ENCODE measurements at places on chromosomes 4 and X. TPM values are rescaled to one million over a fixed set of nuclear protein-coding genes. Genes with fewer than 3 reads are reported as not detected.

Gene LRPAP1
- total RNA-seq = 109 TPM

Gene CLDN34
- not detected for total RNA-seq

Gene CNKSR2
- 33.0 TPM for total RNA-seq

Gene IRF2
- total RNA-seq = 6.5 TPM

Gene CTAG1A
- total RNA-seq = not detected

Gene LIMCH1
- total RNA-seq = 128 TPM

Gene AKAP14
- not detected for total RNA-seq

Gene XAGE2
- total RNA-seq = not detected

Gene UTP14A
- 43.6 TPM for total RNA-seq

Gene CPZ
- 47.1 TPM for total RNA-seq

Gene AIMP1
- 32.6 TPM for total RNA-seq

Gene SRPX
- 8.3 TPM for total RNA-seq

Gene TMEM144
- total RNA-seq = 0.22 TPM

Gene GRPR
- total RNA-seq = 0.25 TPM

Gene RASL11B
- total RNA-seq = 21.2 TPM

Gene KCND1
- 0.08 TPM for total RNA-seq

Gene GUCY1B1
- total RNA-seq = 3.2 TPM

Gene AR
- 14.2 TPM for total RNA-seq

Gene PAGE5
- total RNA-seq = not detected

Gene FAM53A
- total RNA-seq = 0.51 TPM

Gene MTNR1A
- total RNA-seq = not detected

Gene SLC10A7
- total RNA-seq = 18.8 TPM

Gene PGAM4
- total RNA-seq = not detected

Gene LEF1
- total RNA-seq = 84.4 TPM

Gene FRG2
- total RNA-seq = 0.66 TPM

Gene RHOXF2
- total RNA-seq = not detected

Gene GDI1
- 66.8 TPM for total RNA-seq

Gene SLC2A9
- total RNA-seq = not detected

Gene ANXA10
- total RNA-seq = 0.12 TPM

Gene RAI2
- not detected for total RNA-seq

Gene DKK2
- total RNA-seq = 0.18 TPM

Gene ARAF
- total RNA-seq = 20.5 TPM

Gene SASH3
- 0.05 TPM for total RNA-seq

Gene GCNA
- 0.48 TPM for total RNA-seq

Gene SFRP2
- total RNA-seq = not detected

Gene HMX1
- not detected for total RNA-seq

All from SJCRH30 (cell line).